ENCODE measurements at places on chromosomes 6 and 20.

DNA sequence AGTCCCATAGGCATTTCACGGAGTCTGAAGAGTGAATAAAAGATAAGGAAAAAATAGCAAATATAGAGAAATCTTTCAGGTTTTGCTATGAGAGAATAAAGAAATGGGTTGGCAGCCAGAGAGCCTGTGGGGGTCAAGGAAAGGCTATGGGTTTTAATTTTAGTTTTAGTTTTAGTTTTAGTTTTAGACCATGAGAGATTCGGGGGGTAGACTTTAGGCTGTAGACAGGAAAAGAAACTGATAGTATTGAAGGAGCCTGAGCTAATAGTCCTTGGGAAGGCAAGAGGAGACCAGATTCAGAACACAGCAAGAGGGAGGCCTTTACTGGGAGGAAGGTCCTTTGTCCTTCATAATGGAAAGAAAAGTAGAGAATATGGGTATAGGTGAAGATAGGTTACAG lies 19.3 kb downstream of the DOP1A start:
- DNase-seq = no peak

DNA sequence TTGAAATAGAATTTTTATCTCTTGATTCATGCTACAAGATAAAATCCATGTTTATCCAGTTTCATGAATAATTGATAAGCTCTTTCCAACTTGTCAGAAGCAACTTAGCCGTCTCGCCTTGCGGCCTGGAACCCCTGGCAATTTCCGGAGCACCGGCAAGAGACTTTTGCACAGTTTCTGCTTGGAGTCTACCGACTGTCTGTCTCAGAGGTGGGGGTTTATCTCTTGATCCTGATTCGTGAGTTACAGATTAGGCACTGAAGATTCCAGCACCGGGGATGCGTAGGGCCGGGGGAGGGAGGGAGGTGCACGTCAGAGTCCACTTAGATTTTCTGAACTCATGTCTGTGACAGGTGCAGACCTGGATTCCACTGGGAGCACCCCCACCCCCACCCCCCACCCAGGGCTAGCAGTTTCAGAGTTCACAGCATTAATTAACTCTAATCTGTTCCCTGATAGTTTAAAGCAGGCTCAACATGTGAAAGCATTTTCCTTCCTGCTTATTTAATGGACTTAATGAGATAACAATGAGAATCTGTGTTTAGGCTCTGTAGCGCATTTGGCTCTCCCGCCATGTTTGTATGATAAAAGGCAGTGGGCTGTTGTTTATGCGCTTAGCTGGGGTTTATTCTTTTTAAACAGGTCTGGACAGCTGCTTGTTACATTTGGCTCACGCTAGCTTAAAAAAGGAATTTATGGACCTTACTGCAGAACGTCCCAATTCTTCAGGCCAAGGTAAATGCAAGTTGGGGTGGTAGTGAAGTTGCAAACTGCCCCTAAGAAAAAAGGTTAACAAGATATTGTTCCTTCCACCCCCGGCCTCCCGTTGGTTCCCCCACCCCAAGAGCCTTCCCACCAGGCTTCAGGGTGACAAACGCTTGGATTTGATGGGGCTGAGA lies 8.1 kb upstream of the APCDD1L start:
- DNase-seq = no peak

DNA sequence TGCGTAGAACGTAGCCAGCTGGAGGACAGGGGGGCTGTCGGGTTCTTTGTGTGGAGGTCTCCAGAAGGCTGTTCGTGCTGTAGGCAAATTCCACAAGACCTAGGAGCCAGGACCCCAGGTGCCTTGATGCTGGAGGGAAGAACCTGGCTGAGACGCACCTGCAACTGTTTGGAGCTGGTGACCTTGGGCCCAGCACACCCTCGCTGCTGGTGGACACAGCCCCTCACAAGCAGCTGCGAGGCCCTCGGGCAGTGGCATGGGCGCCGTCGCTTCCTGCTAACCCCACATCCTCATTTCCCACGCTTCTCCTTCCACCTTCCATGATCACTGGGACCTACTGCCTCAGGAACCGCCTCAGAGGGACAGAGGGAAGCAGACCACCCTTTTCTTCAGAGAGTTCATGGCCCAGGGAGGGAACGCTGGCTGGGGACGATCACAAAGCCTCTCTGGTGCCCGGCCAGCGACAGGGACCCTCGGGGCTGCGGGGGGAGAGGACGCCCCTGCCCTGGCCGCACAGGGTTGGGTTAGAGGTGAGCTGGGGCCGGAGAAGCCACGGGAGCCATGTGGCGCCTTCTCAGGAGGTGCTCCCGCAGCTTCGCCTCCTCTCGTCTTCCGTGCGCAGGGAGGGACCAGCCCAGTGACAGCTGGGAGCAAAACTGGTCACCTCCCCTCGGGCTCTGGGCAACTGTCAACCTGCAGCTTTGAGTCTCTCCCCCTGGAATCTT lies 18.4 kb downstream of the DLL1 start:
- DNase-seq = no peak

GRCh38 chr6:71733970-71734899 lies 152.1 kb upstream of the RIMS1 start:
- DNase-seq = no peak

DNA sequence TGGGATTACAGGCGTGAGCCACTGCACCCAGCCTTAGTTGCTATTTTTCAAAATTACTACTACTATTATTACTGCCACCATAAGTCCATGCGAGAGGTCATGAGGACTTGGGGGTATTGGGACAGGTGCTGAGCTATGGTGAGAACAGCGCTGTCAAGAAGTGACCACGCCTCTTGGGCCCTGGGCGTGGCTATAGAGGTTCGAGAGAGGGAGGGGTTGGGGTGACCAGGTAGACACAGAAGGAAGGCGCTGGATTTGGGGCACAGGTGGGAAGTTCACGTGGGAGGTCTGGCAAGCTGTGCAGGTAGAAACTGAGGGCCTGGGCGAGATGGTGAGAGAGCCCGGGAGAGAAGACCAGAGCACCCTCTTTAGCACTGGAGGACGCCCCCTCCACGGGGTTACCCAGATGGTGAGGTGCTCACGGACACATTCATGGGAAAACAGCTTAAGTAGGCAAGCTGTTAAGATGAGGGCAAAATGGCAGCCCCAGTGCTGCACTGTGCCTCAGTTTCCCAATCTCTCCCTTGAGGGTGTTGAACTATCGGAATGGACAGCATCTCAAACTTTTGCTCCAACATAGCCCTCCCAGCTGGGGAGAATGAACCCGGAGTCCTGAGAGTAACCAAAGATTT lies 61.0 kb downstream of the RAB44 start:
- no peak for DNase-seq

GRCh38 chr6:7073821-7074525 lies 33.8 kb upstream of the RREB1 start:
- peak; percentile 73 for DNase-seq

DNA sequence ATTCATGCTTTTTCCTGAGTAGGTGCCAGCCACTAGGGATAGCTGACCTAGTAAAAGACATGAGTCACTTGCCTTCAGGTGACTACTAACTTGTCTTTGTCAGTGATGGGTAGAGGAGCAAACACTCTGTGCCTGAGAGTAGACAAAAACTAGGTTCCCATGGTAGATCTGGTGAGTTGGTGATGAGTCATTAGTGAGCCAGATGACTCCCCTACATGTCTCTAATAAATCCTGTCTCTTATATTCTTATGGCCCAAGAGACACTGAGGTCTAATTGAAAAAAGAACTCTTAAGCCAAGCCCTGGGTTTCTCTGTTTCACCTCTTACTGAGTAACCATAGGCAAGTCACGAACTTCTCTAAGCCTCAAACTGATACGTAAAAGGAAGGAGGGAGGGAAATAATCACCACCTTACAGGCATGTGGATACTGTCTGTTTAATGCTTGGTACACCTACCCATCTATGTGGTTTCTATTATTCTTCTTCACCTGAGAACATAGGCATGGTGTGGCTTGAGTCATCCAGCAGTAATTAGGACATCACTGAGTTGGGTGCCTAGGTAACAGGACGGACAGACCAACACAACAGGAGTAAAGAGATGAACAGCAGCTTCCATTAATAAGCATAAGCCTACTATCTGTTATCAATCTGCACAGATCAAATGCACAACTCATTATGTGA lies 20.3 kb downstream of the TTPAL start:
- no peak for DNase-seq

DNA sequence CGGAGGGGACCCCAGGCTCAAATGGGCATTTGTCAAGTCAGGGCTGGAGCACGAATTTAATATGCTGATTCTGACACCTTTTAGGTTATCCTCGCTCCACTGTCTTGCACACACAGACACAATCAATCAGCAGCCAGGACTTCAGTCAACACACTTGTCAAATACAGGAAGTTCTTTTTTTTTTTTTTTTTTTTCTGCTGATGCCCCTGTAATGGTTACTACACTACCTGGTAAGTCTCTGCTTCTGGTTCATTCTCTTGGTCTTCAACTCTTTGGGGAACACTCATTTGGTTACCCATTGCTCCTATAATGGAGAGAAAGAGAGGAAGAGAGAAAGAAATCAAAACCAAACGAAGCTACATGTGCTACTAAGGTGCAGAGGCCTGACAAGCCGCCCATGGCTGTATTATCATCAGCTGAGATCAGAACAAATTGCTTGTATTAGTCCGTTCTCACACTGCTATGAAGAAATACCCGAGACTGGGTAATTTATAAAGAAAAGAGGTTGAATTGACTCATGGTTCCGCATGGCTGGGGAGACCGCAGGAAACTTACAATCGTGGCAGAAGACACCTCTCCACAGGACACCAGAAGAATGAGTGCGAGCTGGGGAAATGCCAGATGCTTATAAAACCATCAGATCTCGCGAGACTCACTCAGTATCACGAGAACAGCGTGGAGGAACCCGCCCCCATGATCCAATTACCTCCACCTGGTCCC lies 11.8 kb downstream of the BCAS1 start:
- DNase-seq = no peak

DNA sequence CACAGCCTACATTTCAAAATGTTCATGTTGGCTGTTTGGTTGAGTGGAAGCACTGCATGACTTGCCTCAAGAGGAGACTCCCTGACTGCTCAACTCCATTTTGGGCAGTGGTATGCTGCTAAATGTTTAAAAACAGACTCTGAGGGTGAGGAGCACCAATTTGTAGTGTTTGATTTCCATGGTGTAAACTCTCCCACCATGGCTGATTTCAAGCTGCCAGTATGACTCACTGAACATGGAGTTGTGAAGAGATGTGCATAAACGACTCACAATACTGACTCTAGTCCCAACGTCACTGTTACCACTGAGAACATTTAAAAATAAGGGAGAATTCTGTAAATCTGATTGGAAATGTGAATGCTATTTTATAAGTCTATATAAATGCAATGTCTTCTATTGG lies 70.4 kb downstream of the BACH2 start:
- no peak for DNase-seq

GRCh38 chr6:118356054-118356453 lies 192.0 kb upstream of the PLN start:
- DNase-seq = no peak

DNA sequence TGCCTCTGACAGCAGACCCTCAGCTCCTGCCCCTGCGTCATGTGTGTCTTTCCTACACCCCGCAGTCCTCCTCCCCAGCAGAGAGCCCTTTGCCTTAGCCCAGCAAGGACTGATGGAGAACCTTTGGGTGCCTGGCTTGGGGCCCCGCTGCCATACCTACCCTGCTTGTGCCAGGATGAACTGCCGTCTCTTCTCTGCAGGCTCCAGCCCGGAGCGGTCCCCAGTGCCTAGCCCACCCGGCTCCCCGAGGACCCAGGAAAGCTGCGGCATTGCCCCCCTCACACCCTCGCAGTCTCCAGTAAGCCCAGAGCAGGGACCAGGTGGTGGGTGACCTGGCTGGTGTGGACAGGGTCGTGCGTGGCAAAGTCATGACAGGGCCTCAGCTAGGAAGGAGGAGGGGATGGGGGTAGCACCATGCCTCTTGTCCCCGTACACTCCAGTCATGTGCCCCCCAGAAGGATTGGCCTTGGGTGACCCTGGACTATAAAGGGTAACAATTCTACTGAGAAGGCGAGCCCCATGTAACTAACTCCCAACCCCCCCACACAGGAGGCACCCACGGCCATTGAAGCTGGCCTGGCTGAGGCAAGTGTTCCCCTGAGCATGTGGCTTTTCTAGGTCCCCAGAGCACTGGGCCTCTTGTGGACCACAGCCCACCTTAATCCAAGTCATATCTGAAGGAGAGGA lies 8.3 kb downstream of the HSPA12B start:
- DNase-seq = no peak

- no peak for DNase-seq
Measured at GRCh38 chr20:53937929-53938367, 132.4 kb downstream of the BCAS1 start.

DNA sequence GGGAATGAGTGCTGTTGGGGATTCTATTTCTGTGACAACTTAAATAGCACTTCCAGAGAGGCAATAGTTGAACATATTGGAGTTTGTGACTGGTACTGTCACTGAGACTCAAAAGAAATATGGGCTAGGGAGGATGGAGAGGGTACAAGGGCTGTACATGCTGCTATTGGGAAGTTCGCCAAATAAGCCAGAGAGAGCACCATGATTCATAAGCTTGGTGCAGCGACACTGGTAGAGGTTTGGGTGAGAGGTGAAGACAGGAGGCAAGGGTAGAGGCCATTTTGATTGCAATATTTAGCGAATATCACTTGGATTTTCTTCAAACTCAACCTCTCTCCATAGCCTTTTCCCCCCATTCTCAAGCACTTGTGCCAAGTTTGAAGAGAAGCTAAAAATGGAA lies 214.3 kb downstream of the OGFRL1 start:
- DNase-seq = no peak

- no peak for DNase-seq
Measured at GRCh38 chr6:138007014-138007472, 100.2 kb downstream of the PERP start.

GRCh38 chr6:16660157-16660497 lies 101.1 kb downstream of the ATXN1 start:
- DNase-seq = no peak

GRCh38 chr6:7264041-7264440 lies 49.0 kb downstream of the SSR1 start:
- DNase-seq = peak; percentile 12

DNA sequence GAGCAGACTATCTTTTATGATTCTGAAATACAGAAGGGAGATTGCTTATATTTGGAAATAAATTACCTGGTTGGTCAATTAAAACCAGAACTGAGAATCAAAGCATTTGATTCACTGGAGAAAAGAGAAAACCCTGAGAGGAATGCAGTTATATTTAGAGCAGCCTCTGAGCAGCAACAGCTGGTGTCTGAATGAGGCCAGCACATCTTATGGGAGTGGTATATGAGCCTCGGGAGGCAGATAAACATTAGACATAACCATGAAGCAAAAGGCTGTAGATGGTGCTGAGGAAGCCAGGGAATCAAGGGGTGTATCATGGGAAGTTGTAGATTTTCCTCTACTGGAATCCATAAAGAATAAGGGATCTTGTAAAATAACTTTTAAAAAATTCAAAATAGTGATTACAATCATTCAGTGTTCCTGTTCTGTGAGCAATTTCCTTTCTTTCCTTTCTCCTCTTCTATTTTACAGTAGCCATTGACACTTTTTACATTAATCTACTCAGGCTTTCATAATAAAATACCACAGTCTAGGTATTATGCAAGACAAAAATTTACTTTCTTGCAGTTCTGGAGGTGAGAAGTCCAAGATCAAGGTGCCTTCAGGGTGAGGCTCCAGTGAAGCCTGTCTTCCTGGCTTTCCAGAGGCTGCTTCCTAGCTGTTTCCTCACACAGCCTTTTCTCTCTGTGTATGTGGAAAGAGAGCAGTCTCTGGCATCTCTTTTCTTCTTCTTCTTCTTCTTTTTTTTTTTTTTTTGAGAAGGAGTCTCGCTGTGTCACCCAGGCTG lies 32.8 kb upstream of the ENPP5 start:
- no peak for DNase-seq

- no peak for DNase-seq
Measured at GRCh38 chr6:19279273-19279684, 557.9 kb upstream of the ID4 start.

Data from CD4-positive, alpha-beta T cell treated with Interleukin-15 for 1 hour (primary cell).